Fibroblast of skin of right quadriceps (primary cell): ENCODE measurements at places on chromosomes 6 and 20.

DNA sequence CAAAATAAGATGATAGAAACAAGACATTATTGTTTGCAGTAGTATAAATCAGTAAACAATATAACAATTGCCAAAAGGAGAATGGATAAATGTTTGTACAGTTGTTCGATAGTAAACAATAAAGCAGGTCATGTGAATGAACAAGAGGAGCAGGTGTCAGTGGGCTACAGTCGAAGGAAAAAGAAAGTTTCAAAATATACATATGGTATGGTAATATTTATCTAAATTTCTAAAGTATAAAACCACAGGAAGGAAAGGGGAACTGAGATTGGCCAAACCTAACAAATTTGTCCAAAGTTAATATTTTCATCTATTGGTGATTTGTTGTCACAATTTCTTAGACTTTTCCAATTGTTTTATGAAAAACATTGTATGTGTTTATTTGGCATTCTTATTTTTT lies 110.9 kb downstream of the SH3BGRL2 start:
- no peak for DNase-seq

DNA sequence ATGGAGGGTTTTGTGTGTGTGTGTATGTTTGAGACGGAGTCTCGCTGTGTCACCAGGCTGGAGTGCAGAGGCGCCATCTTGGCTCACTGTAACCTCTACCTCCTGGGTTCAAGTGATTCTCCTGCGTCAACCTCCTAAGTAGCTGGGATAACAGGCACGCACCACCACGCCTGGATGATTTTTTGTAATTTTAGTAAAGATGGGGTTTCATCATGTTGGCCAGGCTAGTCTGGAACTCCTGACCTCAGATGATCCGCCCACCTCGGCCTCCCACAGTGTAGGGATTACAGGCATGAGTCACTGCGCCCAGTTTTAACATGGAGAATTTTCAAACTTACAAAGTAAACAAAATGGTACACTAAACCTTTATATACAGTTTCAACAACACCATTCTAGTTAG lies 22.8 kb downstream of the AMD1 start:
- DNase-seq: no peak

GRCh38 chr20:18403269-18403668 lies 63.6 kb downstream of the DZANK1 start:
- DNase-seq: no peak

DNA sequence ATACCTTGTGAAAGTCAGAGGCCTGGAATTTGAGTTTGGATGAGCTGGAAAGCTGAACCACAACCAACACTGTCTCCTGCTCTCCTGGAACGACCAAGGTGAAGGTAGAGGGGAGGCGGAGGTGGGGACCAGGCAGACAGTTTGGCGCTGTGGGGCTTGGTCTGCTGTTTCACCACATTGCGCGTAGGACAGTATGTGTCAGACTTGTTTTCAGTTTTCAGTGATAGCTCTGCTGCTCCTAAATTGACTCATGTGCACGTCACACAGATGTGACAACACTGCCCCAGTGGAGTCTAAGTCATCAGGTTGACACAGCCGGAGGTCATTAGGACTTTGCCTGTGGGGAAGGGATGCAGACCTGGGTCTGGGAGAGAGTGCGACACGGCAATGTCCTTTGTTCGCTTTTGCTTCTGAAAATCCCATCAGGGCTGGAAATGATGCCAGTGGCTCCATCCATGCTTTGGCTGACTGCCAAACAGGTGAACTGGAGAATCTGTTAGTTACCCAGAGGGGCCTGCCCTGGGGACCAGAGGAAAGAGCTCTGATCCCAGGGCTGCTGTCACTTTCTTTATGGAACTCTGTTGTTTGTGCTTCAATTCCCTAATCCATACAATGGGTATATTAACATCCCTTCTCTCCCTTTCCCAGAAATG lies 255.5 kb downstream of the CDC5L start:
- DNase-seq: no peak

DNA sequence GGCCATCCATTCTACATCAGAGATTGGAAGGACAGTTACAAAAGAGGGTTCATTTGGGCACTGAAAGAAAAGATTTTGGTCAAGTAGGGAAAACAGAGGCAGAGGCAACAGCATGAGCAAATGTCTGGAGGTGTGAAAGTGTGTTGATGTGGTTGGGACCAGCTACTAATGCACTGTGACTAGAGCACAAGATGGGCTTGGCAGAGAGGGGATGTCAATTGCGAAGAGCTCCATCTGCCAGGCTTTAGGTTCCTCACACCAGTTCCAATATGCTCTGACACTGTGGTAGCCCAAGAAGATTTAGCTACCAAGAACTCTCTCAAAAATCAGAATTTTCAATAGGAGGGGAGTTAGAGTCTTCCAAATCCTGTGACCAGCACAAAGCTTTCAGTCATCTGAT lies 42.1 kb downstream of the TRAF3IP2 start:
- no peak for DNase-seq

- no peak for DNase-seq
Measured at GRCh38 chr20:35506872-35507638, 22.4 kb downstream of the C20orf173 start.

GRCh38 chr6:159134701-159135364 lies 34.4 kb upstream of the FNDC1 start:
- DNase-seq: peak; percentile 35

GRCh38 chr6:35668744-35669450 lies 19.8 kb downstream of the FKBP5 start:
- peak; percentile 77 for DNase-seq

- no peak for DNase-seq
Measured at GRCh38 chr6:87088076-87088475, 6.8 kb downstream of the CGA start.
